Natural killer cell treated with Interleukin-12 subunit alpha and Interleukin-12 subunit beta and Interleukin-15 and Interleukin-18, amount 100 ng/mL, for 72 hours (primary cell): ENCODE measurements at places on chromosomes 3 and 15.

GRCh38 chr3:56422316-56422715 is 46.0 kb downstream of the ERC2 start:
- peaks cover 11% of the 10 kb centered on the region for H3K27me3 ChIP-seq
- H3K4me3 ChIP-seq: no peak overlapping the region
- H3K36me3 ChIP-seq: no peaks in the 10 kb centered on the region
- DNase-seq: no peak
- H3K27ac ChIP-seq: no peak overlapping the region
- H3K4me1 ChIP-seq: no peaks in the 10 kb centered on the region

- H3K4me1 ChIP-seq: no peaks in the 10 kb centered on the region
- DNase-seq: no peak
- no peak overlapping the region for H3K4me3 ChIP-seq
- H3K27me3 ChIP-seq: peaks cover 4% of the 10 kb centered on the region
Observed at GRCh38 chr3:150090006-150090405, 119.3 kb upstream of the PFN2 start.

DNA sequence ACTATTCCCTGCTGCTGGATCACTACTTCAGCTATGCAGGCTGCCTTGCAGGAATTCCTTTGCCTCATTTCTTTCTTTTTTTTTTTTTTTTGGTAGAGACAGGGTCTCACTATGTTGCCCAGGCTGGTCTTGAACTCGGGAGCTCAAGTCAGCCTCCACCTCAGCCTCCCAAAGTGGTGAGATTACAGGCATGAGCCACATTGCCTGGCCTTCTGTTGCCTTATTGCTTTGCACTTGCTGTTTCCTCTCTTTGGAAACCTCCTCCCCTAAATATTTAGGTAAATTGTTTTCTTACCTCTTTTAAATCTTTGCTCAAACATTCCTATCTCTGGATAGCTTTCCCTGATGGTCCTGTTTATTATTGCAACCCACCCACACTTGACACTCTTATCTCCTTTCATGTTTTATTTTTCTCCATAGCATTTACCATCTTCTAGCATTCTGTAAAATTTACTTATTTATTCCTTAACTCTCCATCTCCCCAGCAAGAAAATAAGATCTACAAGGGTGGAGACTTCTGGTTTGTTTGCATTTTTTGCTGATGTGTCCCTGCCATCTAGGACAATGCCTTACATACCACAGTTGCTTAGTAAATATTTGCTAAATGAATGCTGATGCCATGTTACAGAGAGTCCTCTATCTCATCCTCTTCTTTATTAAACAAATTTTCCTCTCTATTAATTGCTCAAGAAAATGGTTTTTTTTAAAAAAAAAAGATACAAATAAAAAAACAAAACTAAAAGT is 134.8 kb downstream of the P2RY1 start:
- no peaks in the 10 kb centered on the region for H3K4me1 ChIP-seq
- no peak for DNase-seq
- no peak overlapping the region for H3K4me3 ChIP-seq
- peaks cover 12% of the 10 kb centered on the region for H3K27me3 ChIP-seq
- H3K27ac ChIP-seq: no peak overlapping the region
- H3K36me3 ChIP-seq: no peaks in the 10 kb centered on the region

DNA sequence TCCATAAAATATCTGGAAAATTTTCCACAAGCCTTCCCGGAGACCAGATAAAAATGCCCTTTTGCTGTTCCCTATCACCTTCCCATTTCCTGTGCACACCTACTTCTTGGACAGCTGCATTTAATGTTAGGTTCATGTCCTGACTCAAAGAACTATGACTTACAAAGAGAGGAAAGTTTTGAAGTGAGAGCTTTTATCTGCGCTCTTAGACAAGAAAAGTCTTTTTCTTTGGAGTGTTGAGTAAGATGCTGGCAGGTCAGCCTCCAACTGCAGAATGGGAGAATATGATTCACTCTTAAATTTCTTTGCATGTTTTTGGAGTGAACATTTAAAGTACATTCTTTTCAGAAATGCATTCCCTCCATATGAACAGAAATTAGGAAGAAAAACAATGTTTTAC is 147.3 kb upstream of the DPH6 start:
- peaks cover 9% of the 10 kb centered on the region for H3K27me3 ChIP-seq
- no peak for DNase-seq
- H3K4me3 ChIP-seq: no peak overlapping the region
- peaks cover 4% of the 10 kb centered on the region for H3K36me3 ChIP-seq
- no peak overlapping the region for H3K27ac ChIP-seq

GRCh38 chr15:58771621-58772250 is 634 bp downstream of the MINDY2 start:
- peaks cover 14% of the 10 kb centered on the region for H3K4me1 ChIP-seq
- no peaks in the 10 kb centered on the region for H3K27me3 ChIP-seq

- peak overlapping the region; percentile 95 for H3K27ac ChIP-seq
- DNase-seq: no peak
- H3K27me3 ChIP-seq: no peaks in the 10 kb centered on the region
- H3K36me3 ChIP-seq: no peaks in the 10 kb centered on the region
- H3K4me1 ChIP-seq: peaks cover 36% of the 10 kb centered on the region
- peak overlapping the region; percentile 77 for H3K4me3 ChIP-seq
Observed at GRCh38 chr15:89167267-89168176, 53.9 kb downstream of the RLBP1 start.

- no peaks in the 10 kb centered on the region for H3K36me3 ChIP-seq
- H3K27ac ChIP-seq: peak overlapping the region; percentile 79
- peaks cover 24% of the 10 kb centered on the region for H3K4me1 ChIP-seq
- peak; percentile 75 for DNase-seq
Observed at GRCh38 chr3:141875893-141876380, 506 bp upstream of the ATP1B3 start.

DNA sequence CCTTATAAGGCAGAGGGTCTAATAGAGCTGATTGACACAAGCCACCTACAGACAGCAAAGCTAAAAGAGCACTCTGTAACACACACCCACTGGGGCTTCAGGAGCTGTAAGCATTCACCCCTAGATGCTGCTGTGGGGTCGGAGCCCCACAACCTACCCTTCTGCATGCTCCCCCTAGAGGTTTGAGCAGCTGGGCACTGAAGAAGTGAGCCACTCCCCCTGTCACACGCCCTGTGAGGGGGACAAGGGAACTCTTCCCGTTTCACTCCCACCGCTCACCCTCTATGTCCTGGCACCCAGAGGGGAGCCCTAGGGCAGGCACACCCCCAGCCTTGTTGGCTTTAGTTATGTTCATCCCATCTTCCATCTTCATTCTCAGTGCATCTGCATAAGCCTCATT is 9.4 kb upstream of the CSTA start:
- no peak for DNase-seq
- no peak overlapping the region for H3K4me3 ChIP-seq
- peaks cover 4% of the 10 kb centered on the region for H3K4me1 ChIP-seq
- no peak overlapping the region for H3K27ac ChIP-seq
- H3K36me3 ChIP-seq: peaks cover 5% of the 10 kb centered on the region
- peaks cover 16% of the 10 kb centered on the region for H3K27me3 ChIP-seq

- DNase-seq: no peak
- H3K36me3 ChIP-seq: peaks cover 5% of the 10 kb centered on the region
- H3K4me3 ChIP-seq: no peak overlapping the region
- H3K4me1 ChIP-seq: no peaks in the 10 kb centered on the region
- H3K27ac ChIP-seq: no peak overlapping the region
- H3K27me3 ChIP-seq: peaks cover 20% of the 10 kb centered on the region
Observed at GRCh38 chr3:141179983-141180382, 51.6 kb upstream of the PXYLP1 start.

DNA sequence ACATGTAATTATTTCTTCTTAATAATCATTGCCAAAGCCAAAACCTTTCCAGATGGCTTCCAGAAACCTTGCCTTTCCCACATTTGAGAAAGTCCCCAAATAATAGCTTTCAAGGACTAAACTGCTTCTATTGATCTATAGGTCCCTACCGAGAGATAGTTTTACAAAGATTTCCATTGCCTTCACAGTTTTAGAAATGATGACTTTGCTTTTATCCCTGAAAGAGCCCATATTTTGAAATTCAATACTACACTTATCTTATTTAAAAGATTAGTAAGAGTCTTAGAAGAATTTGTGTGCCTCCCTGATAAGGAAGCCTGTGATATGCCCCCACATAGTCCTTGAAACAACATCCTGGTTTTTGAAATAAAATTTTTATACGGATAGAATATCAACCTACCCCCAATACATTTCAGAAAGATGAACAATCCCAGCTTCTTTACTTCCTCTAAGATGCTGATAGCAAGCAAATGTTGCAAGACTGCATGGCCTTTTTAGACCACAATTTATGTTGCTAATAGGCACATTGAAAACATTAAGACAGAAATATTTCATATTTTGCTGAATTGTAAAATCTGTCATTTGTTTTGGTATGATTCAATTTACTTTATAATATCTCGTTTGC is 146.3 kb downstream of the TMCO5A start:
- DNase-seq: no peak
- H3K36me3 ChIP-seq: no peaks in the 10 kb centered on the region
- no peak overlapping the region for H3K27ac ChIP-seq
- H3K4me1 ChIP-seq: peaks cover 26% of the 10 kb centered on the region

- DNase-seq: no peak
- peaks cover 9% of the 10 kb centered on the region for H3K27me3 ChIP-seq
- H3K4me3 ChIP-seq: no peak overlapping the region
Observed at GRCh38 chr3:126149256-126149902, 31.0 kb downstream of the ALDH1L1 start.

DNA sequence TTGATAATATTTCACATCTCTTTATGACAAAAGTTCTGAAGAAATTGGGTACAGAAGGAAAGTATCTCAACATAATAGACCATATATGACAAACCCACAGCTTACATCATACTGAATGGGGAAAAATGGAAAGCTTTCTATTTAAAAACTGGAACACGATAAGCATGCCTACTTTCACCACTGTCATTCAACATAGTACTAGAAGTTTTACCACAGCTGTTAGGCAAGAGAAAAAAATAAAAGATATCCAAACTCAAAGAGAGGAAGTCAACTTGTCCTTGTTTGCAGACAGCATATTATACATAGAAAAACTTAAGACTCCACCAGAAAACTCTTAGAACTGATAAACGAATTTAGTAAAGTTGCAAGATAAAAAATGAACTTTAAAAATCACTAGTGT is 40.3 kb downstream of the COPS2 start:
- peaks cover 42% of the 10 kb centered on the region for H3K36me3 ChIP-seq
- H3K4me1 ChIP-seq: peaks cover 5% of the 10 kb centered on the region
- no peak for DNase-seq
- no peak overlapping the region for H3K27ac ChIP-seq

DNA sequence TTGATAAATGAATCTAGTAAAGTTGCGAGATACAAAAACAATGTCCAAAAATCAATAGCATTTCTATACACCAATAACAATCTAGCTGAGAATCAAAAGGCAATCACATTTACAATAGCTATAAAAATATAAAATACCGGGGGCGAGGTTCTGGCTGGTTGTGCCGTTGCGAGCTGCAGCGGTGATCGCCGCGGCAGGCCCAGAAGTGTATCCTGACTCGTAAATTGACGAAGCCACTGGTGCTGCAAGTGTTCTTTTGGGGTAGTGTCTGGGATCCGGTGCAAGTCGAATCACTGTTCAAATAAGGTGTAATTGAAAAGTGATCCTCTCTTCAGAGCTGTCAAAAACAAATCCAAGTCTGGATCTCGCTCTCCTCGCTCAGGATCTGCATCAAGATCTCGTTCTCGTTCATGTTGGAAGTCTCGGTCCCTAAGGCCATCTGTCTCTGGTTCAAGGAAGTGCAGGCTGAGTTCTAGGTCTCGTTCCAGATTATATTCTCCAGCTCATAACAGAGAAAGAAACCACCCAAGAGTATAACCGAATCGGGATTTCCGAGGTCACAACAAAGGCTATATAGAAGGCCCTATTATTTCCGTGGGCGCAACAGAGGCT is 80.1 kb upstream of the STT3B start:
- H3K27ac ChIP-seq: no peak overlapping the region
- H3K4me3 ChIP-seq: no peak overlapping the region
- peaks cover 5% of the 10 kb centered on the region for H3K27me3 ChIP-seq
- DNase-seq: no peak

DNA sequence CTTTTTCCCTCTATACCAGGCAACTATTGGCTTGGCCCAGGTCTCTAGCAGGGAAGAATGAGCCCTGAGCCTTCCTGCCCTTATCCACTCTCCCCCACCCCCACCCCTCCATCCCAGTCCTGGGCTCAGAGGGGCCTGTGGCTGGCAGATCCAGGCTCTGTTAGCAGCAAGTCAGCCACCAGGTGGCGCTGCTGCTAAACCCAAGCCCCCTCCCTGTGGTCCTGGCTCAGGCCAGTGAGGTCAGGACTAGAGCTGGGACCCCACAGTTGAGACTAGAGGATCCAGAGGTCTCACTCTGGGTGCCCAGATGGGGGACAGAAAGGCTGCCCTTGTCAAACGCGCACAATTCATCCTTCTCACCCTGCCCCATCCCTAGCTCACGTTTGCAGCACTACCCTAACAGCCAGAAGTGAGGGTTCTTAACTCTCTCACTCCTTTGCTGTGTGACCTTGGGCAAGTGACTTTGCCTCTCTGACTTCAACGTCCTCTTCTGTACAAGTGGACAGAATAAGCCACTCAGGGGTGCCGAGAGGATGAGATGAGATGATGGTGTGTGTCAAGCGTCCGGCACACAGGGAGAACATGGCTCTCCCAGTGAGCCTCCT is 46.8 kb upstream of the SLC6A1 start:
- no peaks in the 10 kb centered on the region for H3K36me3 ChIP-seq
- H3K4me1 ChIP-seq: no peaks in the 10 kb centered on the region
- H3K27me3 ChIP-seq: peaks cover 6% of the 10 kb centered on the region
- H3K27ac ChIP-seq: no peak overlapping the region
- no peak for DNase-seq

- no peaks in the 10 kb centered on the region for H3K36me3 ChIP-seq
- DNase-seq: no peak
- H3K27me3 ChIP-seq: peaks cover 12% of the 10 kb centered on the region
- H3K27ac ChIP-seq: no peak overlapping the region
Observed at GRCh38 chr3:184662187-184662586, 49.7 kb downstream of the MAGEF1 start.

DNA sequence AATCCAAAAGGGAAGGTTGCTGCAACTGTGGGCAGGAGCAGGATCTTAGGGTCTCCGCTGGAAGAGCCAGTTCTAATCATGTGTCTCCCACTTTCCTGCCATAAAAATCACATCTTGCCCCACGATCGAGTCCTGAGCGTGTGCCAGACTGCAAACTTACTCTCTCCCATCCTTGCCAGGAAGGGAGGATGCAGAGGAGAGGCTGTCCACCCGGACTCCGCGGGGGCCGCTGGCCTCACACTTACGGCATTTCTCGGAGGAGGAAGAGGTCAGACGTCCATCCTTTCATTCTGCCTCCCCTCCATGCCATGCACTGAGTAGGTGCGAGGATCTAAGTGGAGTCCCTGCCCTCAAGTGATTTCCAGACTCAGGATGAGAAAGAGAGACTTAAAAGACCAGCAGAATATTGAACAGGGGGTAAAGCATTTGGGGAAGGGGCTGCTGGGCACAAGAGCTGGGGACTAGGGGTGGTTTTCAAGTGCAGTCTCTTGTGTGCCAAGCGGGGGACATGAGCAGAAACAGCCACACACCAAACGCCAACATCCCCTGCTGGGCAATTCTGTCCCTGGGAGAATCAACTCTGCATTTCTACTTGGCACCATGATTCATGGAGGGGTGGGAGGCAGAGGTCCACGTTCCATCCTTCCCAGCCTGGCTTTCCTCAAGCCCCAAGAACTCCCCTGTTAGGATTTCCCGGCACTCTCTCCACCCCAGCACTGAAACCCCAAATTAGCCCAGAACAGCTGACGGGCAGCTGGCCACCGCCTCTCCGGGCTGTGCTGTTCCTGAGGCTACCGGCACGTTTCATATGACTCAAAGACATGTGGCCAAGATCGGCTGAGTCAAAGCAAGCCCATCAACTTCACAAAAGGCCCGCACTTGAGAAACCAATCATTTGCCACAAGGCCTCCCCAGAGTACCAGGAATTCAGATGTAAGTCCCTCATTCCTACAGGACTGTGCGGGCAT is 11.6 kb downstream of the OXTR start:
- no peak overlapping the region for H3K4me3 ChIP-seq
- H3K36me3 ChIP-seq: no peaks in the 10 kb centered on the region
- H3K27ac ChIP-seq: no peak overlapping the region
- DNase-seq: peak; percentile 20
